DMS153 (cell line): ENCODE measurements at places on chromosomes 7 and 10.

GRCh38 chr10:84938117-84938905 lies 609.9 kb downstream of the CCSER2 start:
- no peak for DNase-seq

GRCh38 chr7:43649755-43650274 lies 66.9 kb downstream of the STK17A start:
- DNase-seq: peak; percentile 75

GRCh38 chr7:31640381-31640780 lies 46.6 kb upstream of the PPP1R17 start:
- no peak for DNase-seq

- no peak for DNase-seq
These were observed 11.0 kb downstream of the HECW1 start for GRCh38 chr7:43123457-43123856.

DNA sequence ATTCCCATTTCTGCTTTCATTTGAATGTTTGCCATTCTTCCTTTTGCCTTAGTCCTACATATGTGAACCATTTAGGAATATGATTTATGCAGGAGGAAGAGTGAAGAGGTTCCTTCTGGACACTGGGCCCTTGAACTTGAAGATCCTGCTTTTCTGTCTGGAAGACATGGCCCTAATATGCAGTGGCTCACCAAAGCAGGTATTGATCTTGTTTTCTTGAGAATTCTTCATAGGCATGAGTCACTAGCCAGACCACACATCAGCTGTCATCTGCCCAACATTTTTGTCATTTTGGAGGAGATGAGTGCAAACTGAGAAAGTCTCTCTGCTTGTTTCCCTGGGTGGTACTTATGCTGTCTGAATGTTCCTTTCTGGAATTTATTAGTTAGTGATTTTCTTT lies 382.6 kb downstream of the LRMDA start:
- DNase-seq: no peak

DNA sequence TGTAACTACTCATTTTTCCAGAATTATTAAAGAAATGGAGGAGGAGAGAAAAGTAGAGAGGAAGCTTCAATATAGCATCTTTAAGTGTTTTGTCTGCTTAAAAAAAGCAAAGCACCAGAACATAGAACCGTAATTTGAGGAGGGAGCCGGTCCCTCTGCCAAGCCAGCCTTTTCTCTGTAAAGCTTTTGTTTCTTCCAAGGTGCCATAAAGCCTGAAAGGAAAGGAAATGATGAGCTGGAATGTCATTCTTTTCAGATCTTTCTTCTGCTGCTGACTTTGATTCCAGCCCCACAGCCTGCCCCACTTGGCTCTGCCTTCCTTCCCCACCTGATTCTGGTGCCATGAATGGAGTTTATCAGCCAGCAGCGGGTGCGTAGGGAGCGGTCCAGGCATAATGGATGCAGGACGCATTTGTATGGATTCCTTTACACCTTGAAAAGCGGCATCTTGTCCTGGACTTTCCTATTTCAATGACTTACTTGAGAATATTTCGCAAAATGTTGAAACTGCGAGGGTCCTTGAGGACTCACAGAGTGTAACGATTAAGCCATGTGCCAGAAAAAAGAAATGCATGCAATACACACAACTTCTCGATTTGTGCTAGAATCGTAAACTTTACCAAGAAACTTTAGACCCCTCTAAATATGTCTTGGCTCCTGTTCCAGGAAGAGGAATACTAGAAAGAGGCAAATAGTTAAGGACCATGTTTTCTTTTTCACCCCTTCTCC lies 569.5 kb upstream of the MGMT start:
- no peak for DNase-seq

DNA sequence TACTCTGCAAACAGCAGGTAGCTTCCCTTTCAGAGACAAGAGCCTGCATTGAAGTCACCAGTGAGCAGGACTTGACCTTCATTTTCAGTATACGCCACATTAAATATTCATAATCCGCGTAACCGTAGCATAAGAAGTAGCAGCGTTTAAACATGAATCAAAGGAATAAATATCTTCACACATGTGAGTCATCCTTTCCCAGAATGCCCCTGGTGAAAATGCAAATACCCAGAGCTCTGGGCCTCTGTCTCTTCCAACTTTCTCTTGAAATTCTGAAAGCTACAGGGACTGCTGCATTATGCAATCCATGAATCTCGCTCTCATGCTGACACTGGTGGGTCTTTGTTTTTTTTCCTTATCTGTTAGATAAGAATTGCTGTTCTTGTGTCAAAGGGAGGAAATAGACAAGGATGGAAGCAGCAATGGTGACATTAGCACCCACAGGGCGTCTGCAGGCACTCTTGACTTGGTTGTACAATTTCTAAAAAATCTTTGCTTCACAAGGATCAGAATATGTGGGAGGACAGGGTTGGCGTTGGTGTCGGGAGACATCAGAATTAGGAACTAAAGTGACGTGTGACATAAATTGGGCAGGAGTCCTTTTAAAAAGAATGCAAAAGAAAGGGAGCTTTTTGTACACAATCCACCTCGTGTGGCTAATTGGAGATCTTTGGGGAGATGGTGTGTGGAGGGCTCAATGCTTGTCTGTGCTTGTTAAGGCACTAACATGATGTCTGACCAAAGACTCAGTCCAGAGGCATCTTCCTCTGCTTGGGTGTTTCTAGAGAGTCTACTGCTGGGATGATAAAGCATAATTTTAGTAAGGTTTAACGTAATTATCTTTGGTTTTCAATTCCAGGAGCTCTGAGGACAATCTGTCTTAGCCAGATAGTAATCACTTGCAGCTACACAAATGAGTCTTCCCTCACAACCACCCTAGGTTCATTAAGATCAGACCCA lies 390.3 kb downstream of the KCNMA1 start:
- peak; percentile 82 for DNase-seq

GRCh38 chr7:92848851-92849250 lies 12.5 kb upstream of the CDK6 start:
- DNase-seq: no peak

GRCh38 chr7:1041551-1042491 lies 2.5 kb upstream of the GPR146 start:
- no peak for DNase-seq

- peak; percentile 44 for DNase-seq
These were observed 21.3 kb upstream of the AMZ1 start for GRCh38 chr7:2666588-2667250.

DNA sequence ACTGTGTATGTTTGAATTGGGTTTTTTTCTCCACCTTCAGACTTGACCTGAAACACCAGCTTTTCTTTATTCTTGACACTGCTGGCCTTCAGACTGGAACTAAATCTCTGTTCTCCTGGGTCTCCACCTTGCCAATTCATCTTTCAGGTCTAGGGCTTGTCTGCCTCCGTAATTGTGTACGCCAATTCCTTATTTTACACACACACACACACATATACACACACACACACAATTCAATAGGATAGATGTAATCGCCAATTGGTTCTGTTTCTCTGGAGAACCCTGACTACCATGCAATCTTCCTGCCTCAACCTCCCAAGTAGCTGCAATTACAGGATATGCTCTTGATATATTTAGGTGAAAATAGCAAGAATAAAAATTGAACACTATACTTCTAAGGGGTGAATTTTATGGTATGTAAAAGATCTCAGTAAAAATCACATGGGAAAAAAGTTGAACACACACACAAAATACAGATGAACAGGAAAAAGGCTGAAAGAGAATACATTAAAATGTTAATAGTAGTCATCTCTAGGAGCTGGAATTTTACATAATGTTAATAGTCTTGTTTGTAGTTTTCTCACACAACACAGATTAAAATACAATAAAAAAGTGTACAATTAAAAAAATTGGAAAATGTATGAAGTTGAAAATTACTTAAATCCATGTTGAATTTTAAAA lies 6.6 kb upstream of the VCL start:
- no peak for DNase-seq

GRCh38 chr10:75210282-75211006 lies at the start of gene VDAC2:
Gene VDAC2, plus strand, starts transcription at chr10:75210796. Its CDS starts 363 bp downstream, at chr10:75211159.
- peak; percentile 53 for DNase-seq

DNA sequence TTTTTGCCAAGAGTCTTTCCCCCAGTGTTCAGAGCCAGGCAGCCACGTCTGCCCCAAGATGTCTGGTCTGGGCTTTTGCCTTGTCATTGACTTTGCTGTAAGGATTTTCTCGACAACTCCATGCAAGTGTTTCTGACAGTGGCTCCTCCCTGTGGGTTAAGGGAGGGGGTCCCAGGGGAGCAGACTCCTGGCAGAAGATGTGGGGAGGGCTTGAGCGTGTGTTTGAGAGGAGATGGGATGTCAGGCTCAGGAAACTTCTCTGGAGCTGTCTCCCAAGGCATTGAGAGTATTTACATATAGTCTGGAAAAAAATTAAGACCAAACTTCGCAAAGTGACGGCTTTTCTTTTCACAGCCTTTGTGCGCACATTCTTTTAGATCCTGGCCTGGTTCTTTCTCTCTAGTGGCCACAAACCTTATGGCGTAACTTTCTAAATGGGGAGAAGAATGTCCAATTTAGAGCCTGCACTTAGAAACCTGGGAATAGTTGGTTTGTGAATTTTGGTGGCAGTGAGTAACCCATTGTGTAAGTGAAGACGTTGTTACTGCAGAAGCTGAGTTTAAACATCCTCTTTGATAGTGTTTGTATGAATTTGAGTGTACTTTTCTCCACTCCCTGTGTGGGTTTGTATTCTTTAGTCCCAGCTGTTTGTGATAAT lies 201.5 kb downstream of the LRMDA start:
- DNase-seq: no peak

- no peak for DNase-seq
These were observed 33.6 kb downstream of the ZEB1 start for GRCh38 chr10:31352436-31353226.

- no peak for DNase-seq
These were observed 832.1 kb downstream of the CNTNAP2 start for GRCh38 chr7:146948703-146949102.

DNA sequence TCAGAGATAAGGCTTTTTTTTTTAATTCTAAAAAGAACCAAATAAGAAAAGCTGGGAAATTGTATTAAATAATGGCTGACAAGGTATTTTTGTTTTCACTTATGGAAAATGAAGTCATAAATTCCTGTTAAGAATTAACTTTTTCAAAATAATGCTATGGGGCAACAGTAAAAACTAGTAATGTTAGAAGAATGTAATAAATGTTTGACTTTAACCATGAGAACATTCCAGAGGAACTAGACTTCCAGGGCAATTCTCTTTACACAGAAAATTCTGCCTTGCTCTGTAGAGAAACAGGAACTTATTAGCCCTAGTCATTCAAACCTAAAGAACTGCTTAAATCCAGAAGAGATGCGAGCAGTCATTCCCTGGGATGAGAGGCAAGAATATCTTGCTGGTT lies 571.1 kb downstream of the IPMK start:
- DNase-seq: no peak

DNA sequence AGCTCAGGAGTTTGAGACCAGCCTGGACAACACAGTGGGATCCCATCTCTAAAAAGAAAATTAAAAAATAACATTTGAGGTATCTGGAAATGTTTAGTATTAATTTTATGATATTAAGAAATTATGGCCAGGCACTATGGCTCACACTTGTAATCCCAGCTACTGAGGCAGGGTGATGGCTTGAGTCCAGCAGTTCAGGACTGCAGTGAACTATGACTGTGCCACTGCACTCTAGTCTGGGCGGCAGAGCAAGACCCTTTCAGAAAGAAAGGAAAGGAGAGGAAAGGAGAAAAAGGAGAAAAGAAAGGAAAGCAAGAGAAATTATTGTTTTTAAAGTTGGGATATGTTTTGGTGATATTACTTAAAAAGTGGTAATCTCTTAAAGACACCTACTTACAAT lies 2.5 kb upstream of the CCDC186 start:
- no peak for DNase-seq

DNA sequence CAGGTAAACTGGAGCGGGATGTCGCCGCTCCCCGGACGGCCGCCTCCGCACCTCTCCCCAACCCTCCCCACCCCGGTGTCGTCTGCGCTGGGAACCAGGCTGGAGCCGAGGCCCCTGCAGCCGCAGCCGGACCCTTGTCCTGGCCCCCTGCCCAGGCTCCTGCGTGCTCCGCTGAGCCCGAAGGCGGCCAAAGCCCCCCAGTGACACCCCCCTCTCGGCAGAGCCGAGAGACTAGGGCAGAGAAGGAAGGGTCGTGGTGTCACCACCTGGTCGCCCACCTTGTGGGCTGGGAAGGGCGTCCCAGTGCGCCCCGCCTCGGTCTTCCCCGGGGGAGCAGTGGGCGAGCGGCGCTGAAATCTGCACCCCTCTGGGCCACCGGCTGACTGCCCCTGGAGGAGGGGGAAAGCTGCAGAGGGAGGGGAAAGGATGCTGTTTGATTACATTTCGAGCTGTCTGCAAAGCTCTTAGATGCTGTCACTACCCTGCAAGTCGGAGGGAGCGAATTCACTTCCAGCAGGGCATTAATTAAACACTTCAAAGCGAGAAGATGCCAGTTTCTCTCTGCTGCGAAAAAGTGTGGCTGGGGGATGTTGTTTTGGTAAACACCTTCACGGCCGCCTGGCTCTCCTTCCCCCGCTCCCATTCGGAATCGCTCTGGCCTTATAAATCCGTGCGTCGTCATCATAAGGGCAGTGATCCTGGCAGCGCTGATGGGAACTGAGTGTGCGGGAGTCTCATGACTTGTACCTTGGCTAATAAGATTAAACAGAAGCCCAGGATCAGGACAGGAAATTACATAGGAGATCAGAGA lies 622 bp downstream of the DYNC1I1 start:
- DNase-seq: peak; percentile 4

GRCh38 chr10:100715445-100716385 lies 29.7 kb upstream of the PAX2 start:
- DNase-seq: no peak

GRCh38 chr10:89404104-89405047 lies 10.0 kb upstream of the IFIT5 start:
- no peak for DNase-seq

DNA sequence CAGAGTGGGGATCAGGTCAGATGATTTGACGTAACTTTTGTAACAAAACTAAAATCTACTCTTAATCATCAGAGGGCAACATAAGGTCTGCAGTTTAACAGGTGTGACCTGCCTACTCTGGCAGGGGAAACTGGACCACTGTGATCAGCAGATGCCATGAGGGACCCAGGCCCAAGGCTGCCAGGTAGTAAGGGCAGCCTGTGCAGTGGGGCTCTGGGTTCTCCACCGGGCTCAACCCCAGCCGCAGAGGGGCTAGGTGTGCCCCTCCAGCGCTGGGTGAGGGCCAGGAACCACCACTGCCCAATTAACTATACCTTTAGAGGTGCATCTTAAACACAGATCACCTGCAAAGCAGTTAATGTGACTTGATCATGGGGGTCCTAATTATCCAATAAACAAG lies 17.6 kb downstream of the AKR1B1 start:
- DNase-seq: no peak

DNA sequence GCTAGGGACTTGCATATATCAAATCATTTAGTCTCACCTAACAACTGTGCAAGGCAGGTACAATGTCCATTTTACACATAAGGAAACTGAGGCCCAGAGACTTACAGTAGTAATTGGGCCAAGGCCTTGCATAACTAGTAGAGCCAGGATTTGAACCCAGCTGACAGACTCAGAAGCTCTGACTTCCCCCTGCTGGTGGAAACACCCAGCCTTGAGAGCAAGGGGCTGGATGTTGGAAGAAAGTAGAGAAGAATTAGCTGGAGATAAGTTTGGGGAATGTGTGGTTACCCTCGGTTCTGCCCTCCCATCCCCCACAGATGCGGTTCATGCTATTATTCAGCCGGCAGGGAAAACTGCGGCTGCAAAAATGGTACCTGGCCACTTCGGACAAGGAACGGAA lies 2.0 kb downstream of the AP1S1 start:
- DNase-seq: no peak
